ENCODE measurements at places on chromosomes 11 and 22.

DNA sequence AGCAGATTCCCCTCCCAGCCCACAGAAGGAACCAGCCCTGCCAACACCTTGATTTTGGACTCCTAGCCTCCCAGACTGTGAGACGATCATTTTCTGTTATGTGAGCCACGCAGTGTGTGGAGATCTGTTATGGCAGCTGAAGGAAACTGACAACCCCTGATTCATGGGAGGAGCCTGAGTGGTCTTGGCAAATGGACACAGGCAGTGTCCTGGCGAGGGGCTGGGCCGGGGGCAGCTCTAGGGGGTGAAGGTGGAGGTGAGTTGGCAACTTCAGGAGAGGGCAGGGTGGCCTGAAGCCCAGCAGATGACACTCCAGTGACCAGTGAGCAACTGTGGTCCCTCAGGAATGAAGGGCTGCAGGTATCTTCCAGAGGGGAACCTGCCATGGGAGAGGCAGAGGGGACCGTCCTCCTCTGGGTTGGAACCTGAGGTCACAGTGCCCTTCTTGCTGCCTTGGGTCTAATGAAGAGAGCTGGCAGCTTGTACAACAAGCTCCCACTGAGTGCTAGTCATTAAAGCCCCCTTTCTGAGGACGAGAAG lies 82.7 kb downstream of the CSNK2A3 start:
- no peak for DNase-seq

- no peak for DNase-seq
Measured at GRCh38 chr11:113449743-113450142, 25.5 kb downstream of the DRD2 start.

- no peak for DNase-seq
Measured at GRCh38 chr22:30348404-30348803, 8.3 kb downstream of the SF3A1 start.

- no peak for DNase-seq
Measured at GRCh38 chr22:17101475-17102296, 16.9 kb downstream of the IL17RA start.

- no peak for DNase-seq
Measured at GRCh38 chr11:16469968-16470367, 113.6 kb upstream of the SOX6 start.

DNA sequence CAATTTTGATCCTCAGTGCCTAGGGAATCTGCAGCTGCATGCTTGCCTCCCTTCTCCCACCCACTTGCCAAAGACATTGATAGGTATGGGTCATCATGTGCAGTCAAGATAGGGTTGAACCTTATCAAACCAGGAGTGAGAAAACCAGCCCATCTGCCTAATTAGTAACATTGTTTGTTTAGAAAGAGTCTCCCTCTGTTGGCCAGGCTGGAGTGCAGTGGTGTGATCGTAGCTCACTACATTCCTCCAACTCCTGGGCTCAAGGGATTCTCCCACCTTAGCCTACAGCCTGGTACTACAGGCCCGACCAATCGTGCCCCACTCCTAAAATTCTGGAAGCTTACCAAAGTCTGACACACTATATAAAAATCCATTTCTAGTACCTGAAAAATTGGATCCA lies 4.6 kb downstream of the C11orf71 start:
- no peak for DNase-seq

Data from stimulated activated CD4-positive, alpha-beta T cell treated with anti-CD3 and anti-CD28 coated beads, Interleukin-4, amount 100 ng/mL, for 4 hours (primary cell).